ENCODE measurements at places on chromosomes 1 and 21.

GRCh38 chr1:238982736-238983135, 403.6 kb upstream of the CHRM3 start:
- DNase-seq = no peak

GRCh38 chr21:15904389-15904788, 174.6 kb downstream of the USP25 start:
- no peak for DNase-seq

GRCh38 chr1:25718732-25719131, 81.3 kb upstream of the SELENON start:
- no peak for DNase-seq

GRCh38 chr1:20110679-20111078, 8.7 kb downstream of the PLA2G2D start:
- DNase-seq = no peak

GRCh38 chr1:171127099-171127498, 36.4 kb downstream of the FMO3 start:
- DNase-seq = no peak

Measured in GM12891 (cell line).